HuH-7 (cell line): ENCODE measurements at places on chromosomes 2 and 18.

- no peak for DNase-seq
These were observed 39.0 kb upstream of the KLHL29 start for GRCh38 chr2:23346029-23346428.

GRCh38 chr2:204365811-204366210 is 179.5 kb upstream of the PARD3B start:
- no peak for DNase-seq

GRCh38 chr18:9868857-9869714 is 16.7 kb upstream of the TXNDC2 start:
- no peak for DNase-seq

GRCh38 chr2:8121022-8121825 is 560.6 kb upstream of the ID2 start:
- DNase-seq = no peak

DNA sequence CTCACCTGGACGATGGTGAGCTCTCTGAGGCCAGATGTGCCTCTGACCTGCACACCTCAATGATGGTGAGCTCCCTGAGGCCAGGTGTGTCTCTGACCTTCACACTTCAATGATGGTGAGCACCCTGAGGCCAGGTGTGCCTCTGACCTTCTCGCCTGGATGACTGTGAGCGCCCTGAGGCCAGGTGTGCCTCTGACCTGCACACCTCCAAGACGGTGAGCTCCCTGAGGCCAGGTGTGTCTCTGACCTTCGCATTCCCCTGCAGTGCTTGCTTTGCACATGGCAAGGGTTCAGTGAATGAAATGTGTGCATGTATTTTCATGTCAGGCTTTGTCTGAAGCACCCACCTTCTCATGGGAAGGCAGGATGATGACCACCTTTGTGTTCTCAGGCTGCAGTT is 95.5 kb downstream of the PTGR3 start:
- DNase-seq = no peak

- DNase-seq = no peak
These were observed 472.8 kb downstream of the EIPR1 start for GRCh38 chr2:2904721-2905350.

DNA sequence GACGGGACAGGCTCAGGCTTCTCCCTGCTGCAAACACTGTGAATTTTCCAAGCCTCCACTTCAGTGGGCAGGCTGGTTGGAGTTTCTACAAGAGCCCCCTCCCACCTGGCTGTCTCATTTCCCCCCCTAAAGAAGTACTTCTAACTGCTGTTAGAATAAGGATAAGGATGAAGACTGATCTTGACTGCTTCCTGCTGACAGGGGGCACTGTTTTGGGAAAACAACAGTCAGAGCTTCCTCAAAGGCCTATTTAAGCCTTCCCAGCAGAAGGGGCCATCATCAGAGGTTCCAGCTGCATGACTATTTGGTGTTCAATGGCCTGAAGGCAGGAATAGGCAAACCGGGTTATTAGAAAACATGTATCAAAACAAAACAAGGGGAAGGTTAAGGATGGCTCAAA is 1162.8 kb downstream of the DSC3 start:
- no peak for DNase-seq

DNA sequence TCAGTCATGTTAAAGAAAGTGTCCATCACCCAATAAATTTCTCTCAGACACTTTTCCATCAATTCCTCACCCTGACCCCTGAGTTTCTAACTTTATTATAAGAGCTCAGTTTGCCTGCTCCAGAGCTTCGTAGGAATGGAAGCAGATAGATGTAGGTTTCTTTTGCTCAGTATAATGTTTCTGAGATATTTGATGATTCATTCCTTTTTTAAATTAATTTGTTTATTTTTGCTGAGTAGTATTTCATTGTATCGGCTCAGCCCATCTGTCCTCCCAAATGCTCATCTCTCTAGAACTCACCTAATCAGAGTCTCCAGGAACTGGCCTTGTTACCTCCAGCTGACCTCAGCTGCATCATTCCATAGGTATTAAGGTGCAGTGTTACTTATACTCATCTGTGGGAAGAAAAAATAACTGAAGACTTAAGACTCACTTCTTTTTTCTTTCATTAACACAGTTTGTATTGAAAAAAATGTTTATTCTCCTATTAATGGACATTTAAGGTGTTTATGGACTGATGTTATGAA is 11.9 kb upstream of the BCL2L11 start:
- DNase-seq = no peak

DNA sequence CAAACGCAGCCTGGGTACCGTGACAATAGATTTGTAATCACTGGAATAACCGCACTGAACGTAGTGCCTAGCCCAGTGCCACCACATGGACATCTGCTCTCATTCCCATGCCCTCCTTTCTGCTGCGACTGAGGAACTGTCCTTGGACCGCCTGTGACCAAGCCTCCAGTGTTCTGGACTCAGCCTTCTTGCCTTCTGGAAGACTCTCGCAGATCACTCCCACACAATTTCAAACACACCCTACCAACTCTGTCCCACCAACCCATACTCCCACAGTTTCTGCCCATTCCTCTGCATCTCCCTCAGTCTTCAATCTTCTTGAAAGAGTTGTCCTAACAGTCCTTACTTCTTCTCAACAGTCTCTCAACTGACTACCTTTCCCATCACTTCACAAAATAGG is 2.1 kb downstream of the RNF149 start:
- DNase-seq = no peak

- DNase-seq = no peak
These were observed 123.0 kb downstream of the ACAA2 start for GRCh38 chr18:49690312-49690711.

DNA sequence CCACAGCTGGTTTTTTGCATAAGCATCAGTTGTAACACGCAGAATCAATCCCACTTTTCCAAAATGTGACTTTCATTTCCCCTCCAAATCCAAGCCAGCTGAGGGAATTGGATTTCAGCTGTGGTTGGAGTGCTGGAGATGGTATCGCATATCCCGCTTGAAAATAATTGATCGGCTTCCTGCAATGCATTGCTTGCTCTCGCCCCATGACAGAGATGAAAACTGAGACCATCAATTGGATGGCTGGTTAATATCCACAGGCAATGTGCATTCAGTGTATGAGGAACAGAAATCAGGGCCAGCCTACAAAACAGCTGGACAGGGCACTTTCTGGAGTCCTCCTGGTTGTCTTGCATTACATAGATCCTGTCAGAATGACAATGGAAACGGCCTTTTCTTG is 135.3 kb downstream of the MAIP1 start:
- DNase-seq = no peak

DNA sequence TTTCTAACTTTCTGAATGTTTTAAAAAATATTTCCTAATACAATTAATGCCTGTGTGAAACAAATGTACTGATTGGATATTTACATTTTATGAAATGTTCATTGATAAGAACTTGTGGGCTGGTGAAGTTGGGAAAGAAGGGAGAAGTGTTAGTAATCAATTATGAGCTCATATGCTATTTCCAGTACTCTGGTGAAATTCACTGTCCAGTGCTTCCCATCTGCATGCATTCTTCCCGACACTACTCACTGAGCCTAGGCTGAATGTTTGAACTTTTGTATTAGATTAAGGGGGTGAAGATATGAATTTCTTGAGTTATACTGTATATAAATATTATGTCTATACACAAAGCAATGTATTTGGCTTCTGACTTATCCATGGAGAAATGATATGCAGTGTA is 36.0 kb downstream of the SKA1 start:
- DNase-seq = peak; percentile 21
